ENCODE measurements at places on chromosomes 3 and 15.

- no peak overlapping the region for H3K4me3 ChIP-seq
- H3K27me3 ChIP-seq, result no peaks in the 10 kb centered on the region
- H3K36me3 ChIP-seq, result peaks cover 16% of the 10 kb centered on the region
- peak; percentile 59 for DNase-seq
Observed at GRCh38 chr3:98817547-98818041, 54.5 kb downstream of the ST3GAL6 start.

DNA sequence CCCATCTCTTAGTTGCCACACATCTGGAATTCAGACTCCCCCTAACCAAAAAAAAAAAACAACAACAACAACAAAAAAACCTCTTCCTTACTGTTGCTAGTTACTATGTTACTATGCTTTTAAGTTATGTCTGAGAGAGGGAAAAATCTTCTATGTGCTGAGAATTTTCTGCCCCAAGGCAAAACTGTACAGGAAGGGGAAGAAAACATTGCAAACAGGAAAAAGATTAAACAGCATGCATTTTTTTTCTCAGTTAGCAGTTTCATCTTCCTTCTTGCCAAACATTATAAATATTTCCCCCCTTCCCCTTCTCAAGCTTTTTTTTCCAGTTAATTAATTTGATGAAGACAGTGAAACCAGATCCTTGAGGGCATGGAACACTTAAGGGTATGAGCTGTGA is 1.1 kb upstream of the CD200R1 start:
- H3K27ac ChIP-seq, result no peak overlapping the region
- DNase-seq, result no peak
- peaks cover 3% of the 10 kb centered on the region for H3K4me1 ChIP-seq
- H3K4me3 ChIP-seq, result no peak overlapping the region
- H3K27me3 ChIP-seq, result peaks cover 6% of the 10 kb centered on the region
- H3K36me3 ChIP-seq, result no peaks in the 10 kb centered on the region

DNA sequence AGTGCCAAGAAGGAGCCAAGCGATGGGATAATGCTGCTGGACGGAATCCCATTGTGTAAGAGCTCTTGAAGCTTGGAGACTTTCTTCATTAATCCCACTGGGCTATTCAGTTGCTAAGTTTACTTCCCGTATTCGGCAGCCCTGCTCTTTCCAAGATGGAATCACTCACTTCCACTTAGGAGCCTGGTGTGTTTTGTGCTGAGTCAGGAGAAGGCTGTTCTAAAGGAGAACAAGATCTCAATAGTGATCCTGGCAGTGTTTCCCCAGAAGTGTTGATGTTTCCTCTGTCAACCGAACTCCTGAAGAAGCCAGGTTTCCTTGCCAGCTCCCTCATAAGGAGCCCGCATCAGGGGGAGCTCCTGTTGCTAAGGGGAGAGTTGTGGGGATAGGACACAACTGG is 270.2 kb upstream of the CHRM5 start:
- peaks cover 25% of the 10 kb centered on the region for H3K27me3 ChIP-seq
- no peaks in the 10 kb centered on the region for H3K4me1 ChIP-seq
- DNase-seq, result no peak
- no peaks in the 10 kb centered on the region for H3K36me3 ChIP-seq
- no peak overlapping the region for H3K27ac ChIP-seq

DNA sequence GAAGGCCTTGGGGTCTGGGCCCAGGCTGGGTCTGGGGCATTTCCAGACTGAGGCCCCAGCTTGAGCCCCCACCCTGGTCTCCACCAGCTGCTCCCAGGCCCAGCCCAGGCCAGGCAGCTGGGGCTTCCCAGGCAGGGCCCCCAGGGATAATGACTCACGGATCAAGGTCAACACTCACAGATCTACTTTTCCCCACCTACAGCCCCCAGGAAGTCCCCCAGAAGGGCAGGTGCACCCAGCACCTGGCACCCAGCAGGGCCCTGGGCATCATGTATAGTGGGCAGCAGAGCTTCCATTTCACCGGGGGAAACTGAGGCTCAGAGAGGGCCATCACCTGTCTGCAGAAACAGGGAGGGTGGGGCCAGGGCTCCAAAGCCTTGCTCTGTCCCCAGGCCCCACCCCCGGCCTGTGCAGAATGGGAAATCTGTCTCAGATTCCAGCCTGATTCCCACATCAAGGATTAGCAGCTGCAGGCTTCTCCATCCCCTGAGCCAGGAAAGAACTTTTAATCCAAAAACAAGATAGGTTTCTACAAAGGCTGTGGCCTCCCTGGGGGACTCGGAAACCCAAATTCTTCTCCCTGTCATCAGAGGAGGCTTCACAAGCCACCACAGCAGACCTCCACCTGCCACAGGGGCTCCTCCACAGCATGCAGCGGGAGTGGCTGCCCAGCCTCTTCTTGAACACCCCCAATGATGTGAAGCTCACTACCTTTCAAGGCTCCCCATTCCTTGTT is 49.8 kb downstream of the IQSEC1 start:
- peaks cover 2% of the 10 kb centered on the region for H3K27me3 ChIP-seq
- no peak overlapping the region for H3K4me3 ChIP-seq
- peak; percentile 28 for DNase-seq
- H3K27ac ChIP-seq, result no peak overlapping the region

- no peak for DNase-seq
- H3K4me1 ChIP-seq, result peaks cover 51% of the 10 kb centered on the region
Observed at GRCh38 chr3:39144748-39145380, 8.5 kb downstream of the CSRNP1 start.

DNA sequence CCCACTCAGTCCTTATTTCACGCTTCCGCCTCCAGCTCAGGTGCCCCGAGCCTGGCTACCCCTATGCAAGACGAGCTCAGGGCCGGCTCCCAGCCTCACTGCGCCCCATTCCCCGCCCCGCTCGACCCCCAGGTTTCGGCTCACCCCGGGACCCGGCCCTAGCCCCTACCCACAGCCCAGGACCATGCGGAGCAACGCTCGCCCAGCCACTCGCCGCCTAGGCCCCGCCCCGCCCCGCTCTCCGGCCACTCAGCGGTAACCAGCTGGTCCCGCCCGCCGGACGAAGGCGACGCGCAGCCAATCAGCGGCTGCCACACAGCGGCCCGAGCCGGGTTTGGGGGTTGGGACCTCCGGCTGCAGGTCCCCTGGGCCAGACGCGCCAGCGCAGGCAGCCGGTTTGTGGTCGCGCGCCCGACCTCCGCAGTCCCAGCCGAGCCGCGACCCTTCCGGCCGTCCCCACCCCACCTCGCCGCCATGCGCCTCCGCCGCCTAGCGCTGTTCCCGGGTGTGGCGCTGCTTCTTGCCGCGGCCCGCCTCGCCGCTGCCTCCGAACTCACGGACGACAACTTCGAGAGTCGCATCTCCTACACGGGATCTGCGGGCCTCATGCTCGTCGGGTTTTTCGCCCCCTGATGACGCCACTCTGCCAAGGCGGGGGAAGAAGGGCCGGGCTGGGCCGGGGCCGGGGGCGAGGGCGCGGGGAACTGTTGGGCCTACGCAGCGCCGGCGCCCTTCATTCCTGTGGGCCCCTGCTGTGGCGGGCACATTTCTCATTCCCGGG is at the start of gene CATSPER2:
Gene CATSPER2, minus strand, starts transcription at position 196 of the 781 bp plus-strand sequence. CDS start 783 bp downstream, outside the sequence.
- no peaks in the 10 kb centered on the region for H3K27me3 ChIP-seq
- no peaks in the 10 kb centered on the region for H3K4me1 ChIP-seq
- H3K36me3 ChIP-seq, result no peaks in the 10 kb centered on the region
- H3K4me3 ChIP-seq, result no peak within 1 kb of the TSS
- DNase-seq, result no peak

GRCh38 chr15:72936691-72937679 is 115.3 kb upstream of the NEO1 start:
- H3K4me3 ChIP-seq, result no peak overlapping the region
- peaks cover 6% of the 10 kb centered on the region for H3K4me1 ChIP-seq
- H3K27ac ChIP-seq, result no peak overlapping the region
- peaks cover 4% of the 10 kb centered on the region for H3K27me3 ChIP-seq

DNA sequence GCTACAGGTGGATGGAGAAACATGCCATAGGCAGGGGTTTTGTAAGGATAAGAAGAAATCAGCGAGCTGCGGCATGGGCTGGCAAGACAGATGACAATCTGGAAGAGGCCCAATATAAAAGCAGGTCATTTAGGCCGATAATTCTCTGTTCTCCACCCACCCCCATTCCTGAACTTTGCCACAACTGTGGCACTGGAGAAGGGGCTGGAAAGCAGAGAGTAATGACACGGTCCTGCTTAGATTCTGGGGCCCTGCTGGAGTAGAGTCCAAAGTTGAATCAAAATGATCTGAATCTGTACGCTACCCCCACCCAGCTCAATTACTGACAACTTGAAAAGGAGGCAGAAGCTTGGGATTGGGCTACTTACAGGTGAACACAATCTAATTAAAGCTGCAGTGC is 18.4 kb upstream of the BUB1B start:
- peaks cover 5% of the 10 kb centered on the region for H3K27me3 ChIP-seq
- no peaks in the 10 kb centered on the region for H3K4me1 ChIP-seq
- H3K27ac ChIP-seq, result no peak overlapping the region
- DNase-seq, result no peak
- H3K36me3 ChIP-seq, result no peaks in the 10 kb centered on the region

- DNase-seq, result peak; percentile 29
- H3K36me3 ChIP-seq, result no peaks in the 10 kb centered on the region
- no peaks in the 10 kb centered on the region for H3K27me3 ChIP-seq
Observed at GRCh38 chr15:77497942-77498361, 77.3 kb downstream of the HMG20A start.

DNA sequence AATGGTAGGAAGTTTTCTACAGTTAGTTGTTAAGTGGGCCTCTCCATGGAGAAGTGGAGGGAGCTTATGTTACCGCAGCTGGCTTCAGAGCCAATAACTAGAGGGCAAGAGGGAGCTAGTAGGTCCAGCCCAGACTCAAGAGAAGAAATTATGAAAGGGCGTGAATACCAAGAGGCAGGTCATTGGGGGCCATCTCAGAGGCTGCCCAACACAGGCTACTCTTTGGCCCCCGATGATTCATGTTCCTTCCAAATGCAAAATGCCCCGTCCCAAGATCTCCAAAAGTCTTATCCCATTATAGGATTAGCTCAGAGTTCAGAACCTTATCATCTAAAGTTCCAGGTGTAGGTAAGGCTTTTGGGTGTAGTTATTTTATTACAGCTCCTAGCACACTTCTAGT is 94.5 kb downstream of the FNDC3B start:
- no peak overlapping the region for H3K4me3 ChIP-seq
- peak overlapping the region; percentile 8 for H3K27ac ChIP-seq
- peaks cover 28% of the 10 kb centered on the region for H3K4me1 ChIP-seq
- no peaks in the 10 kb centered on the region for H3K27me3 ChIP-seq
- peaks cover 5% of the 10 kb centered on the region for H3K36me3 ChIP-seq
- no peak for DNase-seq

DNA sequence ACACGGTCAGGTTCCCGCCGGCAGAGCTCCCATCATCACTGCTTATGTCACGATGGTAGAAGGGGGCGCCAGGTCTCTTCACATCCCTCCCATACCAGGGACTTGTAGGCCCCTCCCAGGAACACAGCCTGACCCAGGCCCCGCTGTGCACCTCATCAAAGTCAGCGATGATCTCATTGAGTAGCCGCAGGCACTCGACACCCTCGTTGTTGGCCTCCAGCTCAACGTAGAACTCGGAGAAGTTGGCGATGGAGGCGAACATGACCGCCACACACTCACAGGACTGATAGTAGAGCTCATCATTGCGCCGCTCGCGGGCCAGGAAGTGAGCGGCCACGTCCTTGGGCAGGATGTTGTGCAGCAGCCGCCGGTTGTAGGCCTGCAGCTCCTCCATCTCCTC is 89.2 kb downstream of the SEC22A start:
- H3K4me1 ChIP-seq, result no peaks in the 10 kb centered on the region
- no peaks in the 10 kb centered on the region for H3K36me3 ChIP-seq
- H3K4me3 ChIP-seq, result no peak overlapping the region
- no peak overlapping the region for H3K27ac ChIP-seq
- peaks cover 35% of the 10 kb centered on the region for H3K27me3 ChIP-seq
- DNase-seq, result no peak

DNA sequence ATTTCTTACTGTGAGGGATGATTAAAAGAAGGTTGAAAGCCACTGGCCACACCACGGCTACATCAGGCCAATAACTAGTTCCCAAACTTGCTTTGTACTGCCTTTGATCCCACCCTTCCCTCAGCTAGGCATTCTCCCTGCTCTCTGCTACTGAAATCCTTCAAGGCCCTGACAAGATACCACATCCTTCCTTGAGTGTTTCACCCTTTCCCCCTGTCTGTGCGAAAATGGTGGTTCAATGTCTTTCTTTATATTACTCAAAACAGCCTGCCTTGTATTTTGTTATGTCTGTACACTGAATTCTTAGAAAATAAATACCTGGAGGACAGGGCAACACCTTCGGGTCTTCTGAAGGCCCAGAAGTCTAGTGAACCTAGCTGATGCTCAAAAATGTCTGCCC is 932 bp upstream of the VPS8 start:
- H3K27ac ChIP-seq, result no peak overlapping the region
- no peak overlapping the region for H3K4me3 ChIP-seq
- H3K27me3 ChIP-seq, result no peaks in the 10 kb centered on the region
- no peak for DNase-seq
- H3K4me1 ChIP-seq, result peaks cover 8% of the 10 kb centered on the region

DNA sequence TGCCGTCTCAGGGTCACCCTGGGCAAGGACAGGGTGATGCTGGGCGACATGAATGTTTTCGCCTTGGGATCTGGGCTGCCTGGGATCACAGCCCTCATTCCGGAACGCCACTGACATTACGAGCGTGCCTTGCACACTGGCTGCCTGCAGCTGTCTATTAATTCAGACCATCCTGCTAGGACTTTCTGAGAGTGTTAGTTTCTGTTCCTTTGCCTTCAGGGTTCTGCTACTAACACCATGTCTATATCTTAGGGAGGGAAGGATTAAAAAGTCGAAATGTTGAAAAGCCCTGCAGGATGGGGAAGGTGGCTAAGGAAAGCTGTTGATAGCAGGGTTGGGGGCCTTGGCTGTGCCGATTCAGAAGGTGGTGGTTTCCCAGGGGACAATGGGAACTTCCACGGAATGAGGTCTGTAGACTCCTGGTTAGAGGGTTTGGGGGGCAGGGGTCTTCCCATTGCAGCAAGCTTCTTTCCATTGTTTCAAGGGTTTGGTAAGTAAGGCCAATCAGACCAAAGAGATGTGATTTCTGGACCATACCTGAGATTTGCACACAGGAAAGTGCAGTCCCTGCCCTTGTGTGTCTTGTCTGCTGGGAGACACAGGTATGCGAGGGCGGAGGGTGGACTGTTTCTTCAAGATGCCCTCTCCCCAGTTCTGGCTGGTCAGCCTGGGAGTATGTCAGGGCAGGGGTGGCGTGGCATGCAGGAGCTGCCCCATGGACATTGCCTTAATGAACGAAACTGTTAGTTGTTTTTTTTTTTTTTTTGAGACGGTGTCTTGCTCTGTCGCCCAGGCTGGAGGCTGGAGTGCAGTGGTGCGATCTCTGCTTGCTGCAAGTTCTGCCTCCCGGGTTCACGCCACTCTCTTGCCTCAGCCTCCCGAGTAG is 50.9 kb downstream of the RGMA start:
- no peaks in the 10 kb centered on the region for H3K36me3 ChIP-seq
- no peak overlapping the region for H3K27ac ChIP-seq
- DNase-seq, result no peak
- H3K27me3 ChIP-seq, result peaks cover 2% of the 10 kb centered on the region

- DNase-seq, result no peak
- H3K27me3 ChIP-seq, result no peaks in the 10 kb centered on the region
- peaks cover 25% of the 10 kb centered on the region for H3K4me1 ChIP-seq
- H3K27ac ChIP-seq, result no peak overlapping the region
Observed at GRCh38 chr3:43770426-43771103, 79.8 kb downstream of the ABHD5 start.

GRCh38 chr3:84666468-84666867 is 292.3 kb upstream of the CADM2 start:
- no peak for DNase-seq
- H3K4me1 ChIP-seq, result no peaks in the 10 kb centered on the region
- H3K27ac ChIP-seq, result no peak overlapping the region
- no peak overlapping the region for H3K4me3 ChIP-seq
- H3K36me3 ChIP-seq, result no peaks in the 10 kb centered on the region
